ENCODE measurements at places on chromosomes 11 and 22.
A peak's percentile ranks its signal among the peaks of the same experiment; 100 is the strongest.

GRCh38 chr11:1763796-1764661, at the start of gene CTSD:
CTSD (minus strand) TSS chr11:1763927; CDS start chr11:1763859, 68 bp downstream.
- DNase-seq = peak; percentile 24

GRCh38 chr22:50085211-50085972, at the start of gene MLC1:
MLC1 (minus strand) TSS chr22:50085426; CDS start chr22:50084902, 524 bp downstream.
- no peak for DNase-seq

DNA sequence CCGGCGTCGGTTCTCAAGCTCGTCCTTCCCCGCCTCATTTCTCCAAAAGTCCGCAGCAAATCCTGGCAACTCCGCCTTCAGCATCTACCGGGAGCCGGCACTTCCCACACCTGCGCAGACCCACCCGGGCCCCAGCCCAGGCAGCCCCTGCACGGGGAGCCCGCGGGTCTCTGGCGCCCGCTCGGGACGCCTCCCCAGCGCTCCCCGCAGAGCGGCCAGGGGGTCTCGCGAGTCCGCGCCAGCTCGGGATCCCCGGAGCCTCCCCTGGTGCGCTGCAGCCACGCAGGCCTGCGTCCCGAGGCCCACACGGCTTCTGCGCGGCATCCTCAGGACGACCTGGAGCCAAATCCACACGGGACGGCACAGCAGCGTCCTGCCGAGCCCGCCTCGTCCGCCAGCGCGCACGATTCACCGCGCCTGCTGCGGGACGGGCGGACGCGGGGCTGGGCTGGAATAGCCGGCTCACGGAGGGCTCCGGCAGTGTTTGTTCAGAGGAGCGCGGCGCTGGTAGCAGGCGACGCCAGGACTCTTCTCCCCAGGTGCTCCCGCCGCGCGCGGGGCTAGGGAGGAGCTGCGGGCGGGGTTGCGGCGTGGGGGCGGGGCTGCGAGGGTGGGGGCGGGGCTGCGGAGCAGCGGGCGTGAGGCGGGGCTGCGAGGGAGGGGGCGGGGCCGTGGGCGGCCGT, 816 bp upstream of the PHRF1 start:
- DNase-seq = no peak

GRCh38 chr11:79094616-79095015, 346.2 kb downstream of the TENM4 start:
- DNase-seq = no peak

DNA sequence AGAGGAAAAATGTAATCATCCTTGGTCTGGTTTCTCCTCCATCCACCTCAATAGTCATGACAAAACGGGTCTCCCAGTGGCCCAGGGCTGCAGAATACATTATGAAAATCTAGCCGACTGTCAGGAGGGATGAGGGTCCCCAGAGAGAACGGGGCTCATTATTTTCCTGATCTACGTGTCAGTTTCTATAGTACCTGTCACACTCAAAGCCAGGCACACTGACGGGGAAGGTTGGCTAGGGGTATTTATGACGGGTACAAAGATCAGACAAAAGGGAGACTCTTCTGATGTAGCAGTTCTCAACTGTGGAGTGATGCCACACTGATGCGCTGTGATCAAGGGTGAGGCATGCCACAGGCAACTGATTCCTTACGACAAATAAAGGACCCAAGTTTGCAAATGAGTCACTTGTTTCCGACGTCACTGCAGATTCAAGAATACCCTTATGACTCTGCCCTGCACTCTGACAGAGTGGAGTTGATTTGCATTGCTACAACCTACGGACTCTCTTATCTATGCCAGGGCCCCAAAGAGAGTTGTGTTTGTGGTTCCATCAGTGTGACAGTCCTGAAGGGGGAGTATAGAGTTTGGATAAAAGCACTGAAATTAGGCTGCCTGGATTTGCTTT, 188.2 kb upstream of the TBCEL start:
- DNase-seq = peak; percentile 50

GRCh38 chr22:47457509-47458300, 695.3 kb downstream of the TBC1D22A start:
- no peak for DNase-seq

GRCh38 chr11:2664791-2665525, 34.8 kb downstream of the KCNQ1OT1 start:
- no peak for DNase-seq

DNA sequence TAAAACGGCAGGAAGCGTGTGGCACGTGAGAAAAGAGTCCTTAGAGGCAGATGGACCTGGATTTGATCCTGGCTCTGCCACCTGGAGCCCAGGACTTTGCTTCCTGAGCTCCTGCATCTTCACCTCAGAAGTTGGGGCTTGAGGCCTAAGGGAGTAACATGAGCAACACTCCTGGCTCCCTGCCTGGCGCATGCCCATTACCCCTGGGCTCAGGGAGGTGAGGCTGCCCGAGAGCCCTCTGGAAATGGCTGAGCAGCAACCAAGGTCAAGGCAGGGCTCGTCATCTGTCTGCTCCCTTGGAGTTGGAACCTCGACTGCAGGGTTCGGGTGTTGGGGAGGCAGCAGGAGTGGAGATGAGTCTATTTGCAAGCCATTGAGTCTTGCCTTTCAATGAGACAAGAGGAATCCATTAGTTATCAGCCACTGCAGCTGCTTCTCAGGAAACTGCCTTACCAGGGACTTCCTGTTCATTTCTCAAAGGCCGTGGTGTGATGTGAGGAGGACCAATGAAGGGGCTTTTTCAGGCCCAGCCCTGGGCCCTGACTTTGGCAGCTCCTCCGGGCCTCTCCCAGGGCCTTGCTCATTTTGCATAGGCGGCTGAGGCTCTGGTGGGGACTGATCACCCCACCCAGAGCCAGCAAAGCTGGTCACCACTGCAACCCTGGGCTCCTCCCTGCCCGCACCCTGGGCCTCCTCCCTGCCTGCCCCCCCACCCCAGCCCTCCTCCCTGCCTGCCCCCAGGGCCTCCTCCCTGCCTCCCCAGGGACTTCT, 6.4 kb downstream of the FADS2 start:
- DNase-seq = peak; percentile 85

DNA sequence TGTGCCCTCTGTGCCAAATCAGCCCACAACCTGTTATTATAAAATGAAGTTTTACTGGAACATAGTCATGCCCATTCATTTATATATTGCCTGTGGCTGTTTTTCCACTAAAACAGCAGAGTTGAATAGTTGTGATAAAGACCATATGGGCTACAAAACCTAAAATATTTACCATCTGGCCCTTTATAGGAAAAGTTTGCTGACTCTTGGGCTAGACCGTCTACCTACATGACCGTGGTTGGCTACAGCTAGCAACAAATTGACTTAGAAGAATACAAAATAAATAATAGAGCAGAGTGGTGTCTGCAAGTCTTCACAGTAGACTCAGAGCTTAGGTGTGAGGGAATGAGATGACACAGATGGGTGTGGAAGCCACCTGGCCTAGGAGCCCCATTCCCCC, 11.2 kb upstream of the IL18BP start:
- DNase-seq = no peak

- peak; percentile 73 for DNase-seq
Observed at GRCh38 chr11:124622531-124623451, at the start of gene TBRG1. TBRG1 (plus strand) TSS chr11:124622864; CDS start chr11:124623084, 220 bp downstream.

- DNase-seq = no peak
Observed at GRCh38 chr11:65119670-65119995, 2.1 kb upstream of the ZNHIT2 start.

DNA sequence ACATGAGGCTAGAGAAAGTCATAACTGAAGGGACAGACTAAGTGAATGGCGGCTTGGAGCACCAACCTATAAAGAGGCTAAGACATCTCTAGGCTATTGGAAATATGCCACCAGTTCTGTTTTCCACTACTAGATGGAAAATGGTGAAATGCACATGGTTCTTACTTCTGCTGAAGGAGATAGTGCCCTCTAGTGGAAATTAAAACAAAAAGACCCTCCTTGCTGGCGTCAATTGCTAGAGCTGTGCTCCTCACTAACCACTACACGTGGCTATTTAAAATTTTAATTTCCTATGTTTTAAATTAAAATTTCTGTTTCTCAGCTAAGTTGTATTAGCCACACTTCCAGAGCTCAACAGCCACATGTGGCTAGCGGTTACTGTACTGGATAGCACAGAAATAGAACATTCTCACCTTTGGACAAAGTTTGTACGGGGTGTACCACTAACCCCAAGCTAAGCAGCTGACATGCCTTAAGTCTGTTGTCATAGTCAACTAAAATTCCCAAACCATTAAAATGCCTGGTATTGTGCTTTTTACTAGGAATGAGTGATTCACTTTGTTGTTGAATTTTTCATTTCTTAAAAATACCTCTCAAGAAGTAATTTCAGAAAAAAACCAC, 34.1 kb upstream of the CALCA start:
- DNase-seq = peak; percentile 4

GRCh38 chr11:128757235-128757711, 63.4 kb downstream of the FLI1 start:
- DNase-seq = peak; percentile 91

GRCh38 chr11:13663631-13664071, 4.8 kb upstream of the FAR1 start:
- no peak for DNase-seq

DNA sequence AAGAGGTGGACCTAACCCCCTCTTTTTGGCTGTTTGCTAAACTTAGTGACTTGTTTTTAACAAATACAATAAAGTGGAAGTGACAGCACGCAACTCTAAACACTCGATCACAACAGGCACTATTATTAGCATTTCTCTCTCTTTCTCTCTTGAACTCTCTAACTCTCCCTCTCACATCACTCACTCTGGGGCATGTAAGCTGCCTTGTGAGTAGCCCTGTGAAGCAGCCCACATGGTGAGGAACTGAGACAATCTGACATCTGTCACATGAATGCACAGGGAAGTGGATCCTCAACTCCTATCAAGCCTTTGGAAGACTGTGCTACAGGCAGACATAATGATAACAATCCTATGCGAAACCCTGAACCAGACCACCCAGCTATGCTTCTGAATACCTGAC, 609.0 kb upstream of the CNTN5 start:
- DNase-seq = no peak

DNA sequence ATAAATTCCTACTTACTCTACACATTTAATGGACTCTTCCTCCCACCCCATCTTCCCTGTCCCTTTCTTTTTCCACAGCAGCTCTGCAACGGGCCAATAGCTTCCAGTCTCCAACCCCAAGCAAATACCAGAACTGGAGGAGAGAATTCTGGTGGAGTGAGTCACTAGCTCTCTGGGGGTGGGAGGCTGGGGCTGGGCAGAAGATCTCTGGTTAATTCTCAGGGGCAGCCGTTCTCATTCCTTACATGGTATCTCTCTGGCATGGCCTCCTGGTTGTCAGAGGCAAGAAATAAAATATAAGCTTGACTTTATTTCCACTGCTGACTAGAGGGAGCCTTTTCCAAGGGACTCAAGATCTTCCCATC, 90.4 kb upstream of the PARVA start:
- no peak for DNase-seq

- no peak for DNase-seq
Observed at GRCh38 chr11:79366218-79366617, 74.6 kb downstream of the TENM4 start.

DNA sequence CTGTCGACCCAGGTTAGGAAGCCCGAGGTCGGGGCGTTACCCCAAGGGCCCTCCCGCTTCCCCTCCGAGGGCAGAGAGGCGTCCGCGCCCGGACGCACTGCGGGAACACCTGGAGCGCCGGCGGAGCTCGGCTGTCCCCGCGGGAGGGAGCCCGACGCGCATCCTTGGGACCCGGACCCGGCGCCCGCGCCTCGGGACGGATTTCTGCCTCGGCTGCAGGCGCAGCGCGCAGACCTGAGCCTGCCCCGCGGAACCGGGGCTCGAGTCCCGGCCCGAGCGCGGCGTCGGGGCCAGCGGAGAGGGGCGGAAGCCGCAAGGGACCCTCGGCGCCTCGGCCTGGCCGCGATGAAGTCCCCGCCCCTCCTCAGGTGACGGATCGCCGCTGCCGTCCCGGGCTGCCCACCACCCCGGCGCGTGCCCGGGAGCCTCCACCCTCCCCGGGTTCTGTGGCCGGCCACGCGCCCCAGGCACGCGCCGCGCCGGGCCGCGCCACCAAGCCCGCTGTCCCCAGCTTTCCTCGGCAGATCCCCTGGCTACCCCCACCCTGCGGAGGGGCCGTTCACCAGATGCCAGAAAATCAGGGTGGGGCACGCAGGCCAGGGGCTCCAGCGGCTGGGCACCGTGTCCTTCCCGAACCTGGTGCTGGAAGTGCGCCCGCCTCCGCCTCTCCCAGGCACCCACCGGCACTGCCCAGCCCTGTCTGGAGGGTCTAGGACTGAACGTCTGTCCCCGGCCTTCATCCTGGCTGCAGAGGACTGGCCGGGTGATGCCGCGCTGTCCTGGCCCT, 410 bp downstream of the GLB1L3 start:
- DNase-seq = no peak

DNA sequence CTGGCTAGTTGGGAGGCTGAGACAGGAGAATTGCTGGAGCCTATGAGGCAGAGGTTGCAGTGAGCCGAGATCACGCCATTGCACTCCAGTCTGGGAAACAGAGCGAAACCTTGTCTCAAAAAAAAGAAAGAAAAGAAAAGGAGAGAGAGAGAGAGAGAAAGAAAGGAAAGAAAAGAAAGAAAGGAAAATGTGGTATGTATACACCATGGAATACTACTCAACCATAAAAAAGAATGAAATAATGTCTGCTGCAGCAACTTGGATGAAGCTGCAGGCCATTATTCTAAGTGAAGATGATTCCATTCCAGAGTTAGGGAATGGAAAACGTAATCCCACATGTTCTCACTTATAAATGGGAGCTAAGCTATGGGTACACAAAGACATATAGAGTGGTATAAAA, 30.8 kb downstream of the TTC28 start:
- no peak for DNase-seq

- no peak for DNase-seq
Observed at GRCh38 chr11:12706545-12707499, 32.6 kb downstream of the TEAD1 start.

DNA sequence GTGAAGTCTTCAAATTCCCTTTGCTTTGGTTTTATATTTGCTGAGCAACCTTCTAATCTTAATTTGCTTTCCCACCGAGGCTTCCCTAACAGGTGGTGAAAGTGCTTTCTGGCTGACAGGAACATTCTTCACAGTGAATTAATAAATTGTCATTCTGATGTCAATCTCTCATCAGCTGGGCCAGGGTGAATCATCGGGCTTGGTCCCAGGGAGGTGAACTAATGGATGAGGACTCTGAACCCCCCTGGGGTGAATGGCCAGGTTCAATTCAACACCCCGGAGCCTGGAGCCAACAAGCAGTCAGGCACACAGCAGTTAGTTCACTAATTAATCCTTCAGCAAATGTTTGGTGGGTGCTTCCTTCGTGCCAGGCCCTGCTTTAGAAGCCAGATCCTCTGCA, 155.4 kb upstream of the PDGFD start:
- DNase-seq = no peak

GRCh38 chr11:62370743-62371440, 33.6 kb downstream of the ASRGL1 start:
- DNase-seq = no peak

- DNase-seq = no peak
Observed at GRCh38 chr11:121777056-121777455, 324.3 kb upstream of the SORL1-AS1 start.

GRCh38 chr11:10209326-10209725, 84.7 kb downstream of the SBF2 start:
- no peak for DNase-seq

Data from GM12864 (cell line).